ENCODE measurements at places on chromosomes 6 and 20.

DNA sequence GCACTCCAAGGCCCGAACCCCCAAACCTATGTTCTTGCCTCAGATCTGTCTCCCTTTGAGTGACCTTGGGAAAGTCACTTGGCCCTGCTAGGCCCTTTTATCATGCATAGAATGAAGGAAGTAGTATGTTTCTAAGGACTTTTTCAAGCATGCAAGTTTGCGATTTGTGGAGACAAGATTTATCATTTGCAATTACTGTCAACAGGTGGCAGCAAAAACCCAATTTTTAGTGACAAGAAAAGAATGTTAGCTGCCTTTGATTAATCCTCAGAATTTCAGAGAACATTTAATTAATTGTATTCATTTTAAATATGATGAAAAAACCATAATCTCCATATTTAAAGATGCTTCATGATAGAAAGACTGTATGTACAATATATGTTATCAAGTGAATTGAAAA, 28.3 kb upstream of the PREP start:
- peak; percentile 37 for DNase-seq

GRCh38 chr6:170116636-170117035, 174.2 kb downstream of the DLL1 start:
- no peak for DNase-seq

GRCh38 chr6:145132709-145133108, 602.6 kb downstream of the EPM2A start:
- no peak for DNase-seq

- DNase-seq: peak; percentile 17
Measured at GRCh38 chr6:36666826-36667591, 11.5 kb upstream of the CDKN1A start.

DNA sequence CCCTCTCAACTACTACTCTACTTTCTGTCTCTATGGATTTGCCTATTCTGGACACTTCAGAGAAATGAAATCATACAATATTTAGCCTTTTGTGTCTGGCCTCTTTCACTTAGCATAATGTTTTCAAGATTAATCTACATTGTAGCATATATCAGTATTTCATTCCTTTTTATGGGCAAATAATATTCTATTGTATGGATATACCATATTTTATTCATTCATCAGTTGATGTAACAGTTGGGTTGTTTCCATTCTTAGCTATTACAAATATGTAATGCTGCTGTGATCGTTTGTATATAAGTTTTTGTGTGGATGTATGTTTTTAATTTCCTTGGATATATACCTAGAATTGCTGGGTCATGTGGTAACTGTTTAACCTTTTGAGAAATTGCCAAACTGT, 23.4 kb downstream of the FAM184A start:
- DNase-seq: no peak

- no peak for DNase-seq
Measured at GRCh38 chr6:162471842-162472241, 255.7 kb downstream of the PRKN start.
